Tibial artery (tissue), 4 donors: ENCODE measurements at places on chromosomes 6 and 20.

DNA sequence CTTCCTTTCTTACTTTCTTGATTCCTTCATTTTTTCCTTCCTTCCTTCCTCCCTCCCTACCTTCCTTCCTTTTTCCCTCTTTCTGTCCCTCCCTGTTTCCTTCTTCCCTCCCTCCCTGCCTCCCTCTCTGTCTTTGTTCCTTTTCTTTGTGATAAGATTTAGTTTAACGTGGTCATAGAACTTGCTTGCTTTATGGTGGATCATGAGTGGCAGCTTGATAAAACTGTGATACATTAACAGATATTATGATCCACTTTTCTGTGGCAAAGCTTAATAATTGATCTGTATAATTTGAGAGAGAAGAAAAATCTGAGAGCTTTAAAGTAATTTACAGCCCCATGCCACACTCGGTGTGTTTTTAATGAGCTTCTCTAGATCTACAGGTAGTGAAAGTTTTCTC lies 280.5 kb downstream of the RNF144B start:
- no peak for DNase-seq

GRCh38 chr6:134532694-134533624 lies 215.0 kb upstream of the SGK1 start:
- no peak for DNase-seq

- no peak for DNase-seq
Measured at GRCh38 chr6:10310330-10310653, 104.6 kb downstream of the TFAP2A start.

- DNase-seq = no peak
Measured at GRCh38 chr6:13673368-13673767, 38.3 kb downstream of the RANBP9 start.

DNA sequence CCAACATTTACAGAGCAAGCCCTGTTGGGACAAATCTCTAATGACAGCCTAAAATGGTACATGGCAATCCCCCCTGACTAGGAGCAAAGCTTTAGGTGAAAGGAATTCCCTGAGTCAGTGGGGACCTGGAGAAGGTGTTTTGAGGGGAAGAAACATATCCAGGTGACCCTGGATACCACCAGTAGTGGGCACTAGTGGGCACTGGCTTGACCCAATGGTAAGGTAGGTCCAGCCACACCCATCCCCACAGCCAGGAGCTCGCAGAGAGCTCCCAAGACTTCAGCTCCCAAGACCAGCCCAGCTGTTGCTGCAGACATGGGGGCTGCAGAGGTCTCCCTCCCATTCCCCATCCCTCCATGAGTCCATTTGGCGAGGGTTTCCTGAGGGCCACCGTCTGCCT lies 19.5 kb downstream of the GRM4 start:
- DNase-seq = no peak

- no peak for DNase-seq
Measured at GRCh38 chr20:54362283-54362682, 113.1 kb upstream of the DOK5 start.

DNA sequence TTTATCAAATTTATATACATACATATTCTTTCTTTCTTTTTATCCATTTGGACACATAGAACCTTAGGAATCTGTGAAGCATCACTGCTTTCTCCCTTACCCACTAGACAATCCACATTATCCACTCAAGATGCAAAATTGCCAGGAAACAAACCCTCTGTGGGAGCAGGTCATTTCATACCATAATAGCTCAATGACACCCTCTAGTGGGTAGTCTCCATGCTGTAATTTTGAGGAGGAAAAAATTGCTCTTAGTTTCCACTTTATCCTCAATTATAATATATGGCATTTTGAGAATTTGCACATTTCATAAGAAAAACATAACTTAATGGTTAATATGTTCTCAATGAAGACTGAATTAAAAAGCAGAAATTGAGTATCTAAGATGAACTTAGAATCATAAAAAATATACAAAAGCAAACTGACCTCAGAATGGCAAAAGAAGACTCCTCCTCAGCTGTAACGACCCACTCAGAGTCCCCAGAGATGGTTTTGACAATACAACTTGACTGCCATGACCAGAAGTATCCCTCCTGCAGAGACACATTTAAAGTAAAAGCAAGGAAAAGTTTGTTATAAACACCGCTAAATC lies 164.1 kb downstream of the FRK start:
- no peak for DNase-seq

DNA sequence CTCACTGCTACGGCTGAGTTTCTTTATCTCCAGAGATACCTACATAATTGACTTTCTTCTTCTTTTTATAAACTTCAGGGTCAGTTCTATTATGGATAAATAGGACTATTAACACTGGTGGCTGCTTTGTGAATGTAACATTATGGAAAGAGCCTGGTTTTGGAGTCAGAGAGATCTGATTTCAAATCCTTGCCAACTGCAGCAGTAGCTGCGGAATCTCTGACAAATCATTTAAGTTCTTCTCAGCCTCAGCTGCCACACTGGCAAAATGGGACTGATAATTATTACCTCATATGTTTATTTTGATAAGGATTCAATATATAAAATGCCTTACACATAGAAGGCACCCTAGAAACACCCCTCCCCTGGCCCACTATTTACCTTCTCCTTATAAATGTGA lies 160.5 kb downstream of the BACH2 start:
- DNase-seq = no peak

GRCh38 chr20:21702553-21703470 lies 2.7 kb upstream of the PAX1 start:
- no peak for DNase-seq

- DNase-seq = no peak
Measured at GRCh38 chr20:19699180-19699971, 58.7 kb upstream of the RIN2 start.

GRCh38 chr6:98833057-98833306 lies 1.4 kb upstream of the POU3F2 start:
- no peak for DNase-seq

GRCh38 chr20:50692552-50692933 lies 1.2 kb upstream of the RIPOR3 start:
- no peak for DNase-seq

DNA sequence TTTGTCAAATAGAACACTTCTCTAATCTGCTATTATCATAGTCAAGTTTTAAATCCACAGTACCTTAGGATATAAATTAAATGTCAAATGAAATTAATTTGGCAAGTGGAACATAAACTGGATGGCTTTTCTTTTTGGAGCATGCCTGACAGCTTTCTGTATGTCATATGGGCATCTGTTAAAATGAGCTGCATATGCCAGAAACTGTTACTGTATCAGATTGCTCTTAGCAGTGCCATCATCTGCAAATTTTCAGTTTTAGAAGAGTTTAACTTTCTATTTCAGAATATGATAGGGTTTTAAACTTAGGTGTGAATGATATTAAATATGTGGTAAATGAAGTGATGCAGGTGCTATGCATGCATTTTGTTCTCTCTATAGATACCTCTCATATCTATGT lies 3.4 kb upstream of the EEF1E1 start:
- no peak for DNase-seq

GRCh38 chr6:16482702-16483314 lies 244.4 kb downstream of the GMPR start:
- no peak for DNase-seq

- DNase-seq = no peak
Measured at GRCh38 chr6:115717472-115717871, 343.2 kb downstream of the FRK start.

DNA sequence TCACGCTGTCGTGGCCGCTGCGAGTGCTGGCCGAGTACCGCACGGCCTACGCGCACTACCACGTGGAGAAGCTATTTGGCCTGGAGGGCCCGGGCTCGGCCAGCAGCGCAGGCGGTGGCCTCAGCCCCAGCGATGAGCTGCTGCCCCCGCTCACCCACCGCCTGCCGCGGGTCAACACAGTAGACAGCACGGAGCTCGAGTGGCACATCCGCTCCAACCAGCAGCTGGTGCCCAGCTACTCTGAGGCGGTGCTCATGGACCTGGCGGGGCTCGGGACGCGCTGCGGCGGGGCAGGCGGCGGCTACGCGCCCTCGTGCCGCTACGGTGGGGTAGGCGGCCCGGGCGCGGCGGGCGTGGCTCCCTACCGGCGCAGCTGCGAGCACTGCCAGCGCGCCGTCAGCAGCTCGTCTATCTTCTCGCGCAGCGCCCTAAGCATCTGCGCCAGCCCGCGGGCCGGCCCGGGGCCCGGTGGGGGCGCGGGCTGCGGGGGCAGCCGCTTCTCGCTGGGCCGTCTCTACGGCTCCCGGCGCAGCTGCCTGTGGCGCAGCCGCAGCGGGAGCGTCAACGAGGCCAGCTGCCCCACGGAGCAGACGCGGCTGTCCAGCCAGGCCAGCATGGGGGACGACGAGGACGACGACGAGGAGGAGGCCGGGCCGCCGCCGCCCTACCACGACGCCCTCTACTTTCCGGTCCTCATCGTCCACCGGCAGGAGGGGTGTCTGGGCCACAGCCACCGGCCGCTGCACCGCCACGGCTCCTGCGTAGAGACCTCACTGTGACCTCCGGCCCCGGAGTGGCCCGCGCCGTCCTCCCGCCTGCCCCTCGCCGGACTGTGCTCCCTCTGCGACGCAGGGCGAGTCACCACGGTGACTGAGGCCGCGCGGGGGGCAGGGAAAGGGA lies 5.7 kb downstream of the TMEM151B start:
- no peak for DNase-seq

GRCh38 chr20:61308477-61308774 lies 56.4 kb downstream of the CDH4 start:
- DNase-seq = no peak

DNA sequence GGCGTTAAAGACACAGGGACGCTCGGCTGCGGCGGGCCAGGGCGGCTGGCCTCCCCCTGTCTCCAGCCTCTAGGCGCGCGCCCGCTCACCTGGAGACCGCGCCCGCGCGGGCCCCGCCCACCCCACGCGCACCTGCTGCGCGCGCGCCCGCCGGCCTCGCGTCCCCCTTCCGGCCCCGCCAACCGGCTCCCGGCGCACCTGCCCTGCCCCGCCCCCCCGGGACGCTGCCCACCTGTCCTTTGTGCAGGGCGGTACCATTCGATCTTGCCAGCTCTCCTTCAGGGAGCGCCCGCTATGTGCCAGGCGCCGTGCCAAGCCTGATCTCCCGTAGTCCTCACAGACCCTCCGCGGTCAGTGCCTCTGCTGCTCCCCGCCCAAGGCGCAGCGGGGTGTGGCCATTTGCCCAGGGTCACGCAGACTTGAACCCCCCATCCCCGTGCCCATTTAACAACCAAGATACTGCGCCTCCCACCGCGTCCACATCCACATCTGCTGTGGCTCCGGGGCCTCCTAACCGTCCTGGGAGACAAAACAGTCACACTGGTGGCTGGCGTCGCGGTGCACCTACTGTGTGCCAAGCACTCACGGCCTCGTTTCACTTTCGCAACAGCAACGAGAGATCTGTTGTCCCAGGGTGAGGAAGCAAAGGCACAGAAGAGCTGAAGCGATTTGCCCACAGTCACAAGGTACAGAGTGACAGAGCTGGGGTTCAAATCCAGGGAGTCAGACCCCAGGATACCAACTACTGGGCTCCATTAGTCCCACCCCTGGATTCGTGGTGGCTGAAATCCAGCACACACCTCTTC lies 48.1 kb downstream of the NOL4L start:
- no peak for DNase-seq

- no peak for DNase-seq
Measured at GRCh38 chr20:17431621-17432364, 99.4 kb downstream of the BFSP1 start.

- no peak for DNase-seq
Measured at GRCh38 chr6:146587459-146587858, 11.3 kb upstream of the ADGB start.

GRCh38 chr20:1264727-1265126 lies 1.4 kb upstream of the SNPH start:
- DNase-seq = no peak

GRCh38 chr20:34449674-34450592 lies 66.3 kb upstream of the DYNLRB1 start:
- DNase-seq = no peak

DNA sequence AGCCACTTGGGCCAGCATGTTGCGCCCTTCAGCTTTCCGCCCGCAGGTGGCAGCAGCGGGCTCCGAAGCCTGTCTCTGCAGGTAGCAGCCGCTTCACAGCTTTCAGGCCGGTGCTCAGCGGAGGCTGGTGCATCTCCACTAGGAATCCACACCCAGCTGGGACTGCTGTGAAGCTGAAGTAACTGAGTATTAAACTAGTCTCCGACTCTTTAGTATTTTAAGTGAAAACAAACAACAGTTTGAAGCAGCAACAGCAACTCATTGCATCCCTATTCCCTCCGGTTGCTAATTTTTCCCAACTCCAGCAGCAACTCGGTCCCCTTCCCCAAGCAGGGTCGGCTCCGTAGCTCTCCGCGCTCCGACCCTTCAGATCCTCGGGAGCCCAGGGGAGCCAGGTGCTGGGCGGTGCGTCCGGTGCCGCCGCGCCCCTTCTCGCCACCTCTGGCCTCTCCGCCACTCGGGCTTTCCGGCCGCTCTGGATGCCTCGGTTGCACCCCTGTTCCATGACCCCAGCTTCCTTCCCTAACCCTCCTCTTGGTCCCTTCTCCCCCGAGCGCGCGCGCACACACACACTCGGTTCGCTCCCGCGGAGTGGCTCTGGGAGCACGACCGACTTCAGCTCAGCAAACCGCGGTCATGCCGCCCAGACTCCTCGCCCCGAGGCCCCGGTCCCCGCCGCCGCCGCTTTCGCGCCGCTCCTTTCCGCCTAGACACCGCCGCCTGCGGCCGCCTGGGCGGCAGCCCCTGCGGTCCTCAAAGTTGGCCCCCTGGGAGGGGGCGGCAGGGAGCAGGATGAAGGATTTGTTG lies 765 bp upstream of the NKAIN2 start:
- DNase-seq = peak; percentile 67

- DNase-seq = no peak
Measured at GRCh38 chr6:47180633-47181032, 129.1 kb downstream of the TNFRSF21 start.

DNA sequence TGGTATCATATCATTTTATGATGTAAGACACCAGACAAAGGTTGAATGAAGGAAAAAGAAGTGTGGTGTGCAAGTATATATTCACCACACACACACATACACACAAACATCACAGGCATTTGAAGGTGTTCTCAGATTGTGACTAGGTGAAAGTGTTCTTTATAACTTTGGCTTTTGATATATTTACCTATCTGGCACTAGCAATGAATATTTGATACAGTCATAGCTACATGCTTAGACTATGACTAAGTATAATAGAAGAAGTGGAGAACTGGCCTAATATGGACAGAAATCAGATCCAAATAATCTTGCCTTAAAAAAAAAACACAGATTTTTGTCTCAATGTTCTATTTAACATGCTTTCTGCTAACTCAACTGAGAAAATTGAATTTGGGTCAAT lies 809.9 kb downstream of the KIF16B start:
- DNase-seq = no peak
